ENCODE measurements at places on chromosomes 4 and X. TPM values are rescaled to one million over a fixed set of nuclear protein-coding genes. Genes with fewer than 3 reads are reported as not detected.

The IGSF1 gene
- total RNA-seq = not detected

The ATP8A1 gene
- total RNA-seq = 0.03 TPM

The GABRQ gene
- total RNA-seq = 0.30 TPM

DNA sequence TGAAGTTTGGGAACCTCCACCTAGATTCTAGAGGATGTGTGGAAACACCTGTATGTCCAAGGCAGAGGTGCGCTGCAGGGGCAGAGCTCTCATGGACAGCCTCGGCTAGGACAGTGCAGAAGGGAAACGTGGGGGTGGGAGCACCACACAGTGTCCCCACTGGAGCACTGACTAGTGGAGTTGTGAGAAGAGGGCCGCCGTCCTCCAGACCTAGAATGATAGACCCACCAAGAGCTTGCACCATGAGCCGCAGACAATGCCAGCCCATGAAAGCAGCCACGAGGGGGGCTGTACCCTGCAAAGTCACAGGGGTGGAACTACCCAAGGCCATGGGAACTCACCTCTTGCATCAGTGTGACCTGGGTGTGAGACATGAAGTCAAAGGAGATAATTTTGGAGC lies 274.5 kb upstream of the FMR1 start:
- H3K36me3 ChIP-seq = no peaks in the 10 kb centered on the region
- no peaks in the 10 kb centered on the region for H3K27me3 ChIP-seq
- H3K4me3 ChIP-seq = no peak overlapping the region
- no peak for DNase-seq
- H3K4me1 ChIP-seq = no peaks in the 10 kb centered on the region

DNA sequence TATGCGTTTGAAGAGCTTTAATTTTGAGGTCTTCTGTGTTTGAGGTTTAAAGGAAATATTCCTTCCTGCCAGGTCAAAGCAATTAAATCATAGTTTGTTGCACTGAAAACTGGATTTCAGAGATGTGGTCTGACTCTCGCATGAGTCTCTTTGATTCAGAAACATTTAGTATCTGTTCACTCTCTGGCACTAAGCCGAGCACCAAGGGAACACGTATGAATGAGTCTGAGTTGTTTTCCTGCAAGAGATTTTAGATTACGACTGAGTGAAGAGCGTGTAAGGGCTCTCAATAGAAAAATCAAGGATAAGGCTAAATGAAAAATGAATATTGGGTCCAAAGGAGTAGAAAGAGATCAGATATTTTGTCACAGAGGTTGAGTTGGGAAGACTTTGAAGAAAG lies 875.4 kb upstream of the PRKX start:
- DNase-seq = no peak
- no peaks in the 10 kb centered on the region for H3K27me3 ChIP-seq
- no peak overlapping the region for H3K27ac ChIP-seq
- no peaks in the 10 kb centered on the region for H3K4me1 ChIP-seq
- H3K4me3 ChIP-seq = no peak overlapping the region

GRCh38 chr4:171279131-171279530 lies 534.1 kb upstream of the GALNTL6 start:
- DNase-seq = no peak
- no peak overlapping the region for H3K4me3 ChIP-seq
- H3K36me3 ChIP-seq = no peaks in the 10 kb centered on the region
- H3K4me1 ChIP-seq = no peaks in the 10 kb centered on the region
- H3K27ac ChIP-seq = no peak overlapping the region
- no peaks in the 10 kb centered on the region for H3K27me3 ChIP-seq

GRCh38 chrX:39176105-39176504 lies 374.8 kb downstream of the MID1IP1 start:
- no peaks in the 10 kb centered on the region for H3K4me1 ChIP-seq
- no peak for DNase-seq
- H3K27ac ChIP-seq = no peak overlapping the region
- H3K27me3 ChIP-seq = no peaks in the 10 kb centered on the region

All from SJCRH30 (cell line).